ENCODE measurements at places on chromosomes 3 and 15. TPM values are rescaled to one million over a fixed set of nuclear protein-coding genes. Genes with fewer than 3 reads are reported as not detected.

Gene PIGZ
- total RNA-seq, result 0.13 TPM

Gene PCLAF
- total RNA-seq, result 116 TPM

Gene ZNF662
- not detected for total RNA-seq

Gene FETUB
- not detected for total RNA-seq

Measured in SJSA1 (cell line).